AML-193 (cell line): ENCODE measurements at places on chromosomes 1 and 21.
A peak's percentile ranks its signal among the peaks of the same experiment; 100 is the strongest.

GRCh38 chr1:105793536-105794146, 1262.8 kb upstream of the PRMT6 start:
- DNase-seq: peak; percentile 1

- peak; percentile 83 for DNase-seq
Measured at GRCh38 chr1:9825093-9826074, 1.6 kb upstream of the CLSTN1 start.

GRCh38 chr1:160605205-160605604, 25.9 kb upstream of the CD84 start:
- DNase-seq: no peak

DNA sequence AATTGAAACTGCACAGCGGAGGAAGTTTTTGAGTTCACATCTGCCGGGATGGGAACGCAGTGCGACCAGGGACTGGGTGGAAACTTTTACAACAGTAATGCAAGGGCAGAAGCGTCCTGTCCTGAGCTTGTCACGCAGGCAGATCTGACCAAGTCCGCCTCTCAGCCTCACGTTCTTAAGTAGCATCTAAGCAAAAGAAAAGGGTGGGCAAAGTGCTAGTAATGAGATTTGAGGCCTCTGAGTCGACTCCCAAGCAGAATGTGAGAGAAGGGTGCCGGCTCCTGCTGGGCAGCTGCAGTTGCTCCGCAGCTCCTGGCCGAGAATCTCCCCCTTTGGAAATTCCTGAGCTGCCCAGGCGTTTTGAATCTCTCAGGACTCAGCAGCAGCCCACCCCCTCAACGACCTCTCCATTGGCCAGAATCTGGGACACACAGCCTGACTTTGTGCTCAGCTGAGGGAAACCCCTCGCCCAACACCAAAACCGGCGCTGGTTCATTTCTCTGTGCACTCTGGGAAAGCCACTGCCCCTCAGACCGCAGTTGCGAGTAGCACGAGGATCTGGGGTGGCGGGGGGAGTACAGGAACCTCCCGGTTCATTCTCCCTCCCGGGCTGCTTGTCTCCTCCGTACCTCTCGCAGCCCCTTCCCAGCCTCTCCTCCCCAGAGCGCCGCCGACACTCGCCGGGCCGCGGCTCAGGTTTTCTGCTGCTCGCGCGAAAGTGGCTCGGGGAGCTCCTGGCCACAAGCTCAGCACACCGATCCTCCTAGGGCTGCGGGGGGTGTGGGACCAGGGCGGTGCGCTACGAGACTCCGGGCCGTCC, 913 bp upstream of the S1PR1 start:
- no peak for DNase-seq

- DNase-seq: no peak
Measured at GRCh38 chr1:169925505-169926482, 32.1 kb upstream of the SCYL3 start.

DNA sequence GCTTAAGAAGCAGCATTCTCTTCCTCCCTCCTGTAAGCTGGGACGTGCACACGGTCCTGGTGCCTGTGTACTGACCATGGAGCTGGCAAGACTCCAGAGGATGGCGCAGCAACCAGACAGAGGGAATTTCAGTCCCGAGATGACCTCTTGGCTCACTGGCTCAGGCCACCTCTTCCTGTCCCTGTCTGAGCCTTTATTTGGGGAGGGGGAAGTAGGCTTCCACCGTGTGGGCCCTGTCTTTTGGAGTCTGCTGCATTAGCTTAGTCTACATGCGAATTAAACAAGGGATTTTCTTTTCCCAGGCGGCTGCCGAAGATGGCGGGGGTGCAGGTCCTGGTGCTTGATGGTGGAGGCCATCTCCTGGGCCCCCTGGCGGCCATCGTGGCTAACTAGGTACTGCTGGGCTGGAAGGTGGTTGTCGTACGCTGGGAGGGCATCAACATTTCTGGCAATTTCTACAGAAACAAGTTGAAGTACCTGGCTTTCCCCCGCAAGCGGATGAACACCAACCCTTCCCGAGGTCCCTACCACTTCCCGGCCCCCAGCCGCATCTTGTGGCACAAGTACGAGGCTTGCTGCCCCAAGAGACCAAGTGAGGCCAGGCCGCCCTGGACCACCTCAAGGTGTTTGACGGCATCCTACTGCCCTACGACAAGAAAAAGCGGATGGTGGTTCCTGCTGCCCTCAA, 10.2 kb downstream of the IL24 start:
- no peak for DNase-seq

DNA sequence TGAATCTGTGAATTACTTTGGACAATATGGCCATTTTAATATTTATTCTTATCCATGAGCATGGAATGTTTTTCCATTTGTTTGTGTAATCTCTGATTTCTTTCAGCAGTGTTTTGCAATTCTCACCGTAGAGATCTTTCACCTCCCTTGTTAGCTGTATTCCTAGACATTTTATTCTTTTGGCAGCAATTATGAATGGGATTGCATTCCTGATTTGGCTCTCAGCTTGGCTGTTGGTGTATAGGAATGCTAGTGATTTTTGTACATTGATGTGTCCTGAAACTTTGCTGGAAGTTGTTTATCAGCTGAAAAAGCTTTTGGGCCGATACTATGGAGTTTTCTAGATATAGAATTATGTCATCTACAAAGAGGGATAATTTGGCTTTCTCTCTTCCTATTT, 44.2 kb upstream of the NEGR1 start:
- no peak for DNase-seq

DNA sequence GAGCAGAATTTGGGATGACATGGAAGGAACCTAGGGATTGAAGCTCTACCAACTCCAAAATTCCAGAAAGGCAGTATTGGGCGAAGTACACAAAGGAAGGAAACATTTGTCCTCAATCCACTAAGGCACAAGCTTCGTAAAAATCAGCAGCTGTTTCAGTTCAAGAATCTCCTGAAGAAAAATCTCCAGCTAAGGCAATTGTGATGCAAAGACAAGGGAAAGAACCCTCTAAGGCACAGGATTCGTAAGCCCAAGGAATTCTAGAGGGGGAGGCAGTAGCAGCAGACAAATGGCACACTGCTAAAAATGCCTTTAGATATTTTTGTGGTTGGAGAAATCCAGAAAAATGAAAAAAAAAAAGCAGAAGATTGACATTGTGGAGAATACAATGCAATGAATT, 64.5 kb upstream of the PLPPR5 start:
- no peak for DNase-seq

GRCh38 chr1:8382051-8382505, 64.2 kb downstream of the SLC45A1 start:
- no peak for DNase-seq

DNA sequence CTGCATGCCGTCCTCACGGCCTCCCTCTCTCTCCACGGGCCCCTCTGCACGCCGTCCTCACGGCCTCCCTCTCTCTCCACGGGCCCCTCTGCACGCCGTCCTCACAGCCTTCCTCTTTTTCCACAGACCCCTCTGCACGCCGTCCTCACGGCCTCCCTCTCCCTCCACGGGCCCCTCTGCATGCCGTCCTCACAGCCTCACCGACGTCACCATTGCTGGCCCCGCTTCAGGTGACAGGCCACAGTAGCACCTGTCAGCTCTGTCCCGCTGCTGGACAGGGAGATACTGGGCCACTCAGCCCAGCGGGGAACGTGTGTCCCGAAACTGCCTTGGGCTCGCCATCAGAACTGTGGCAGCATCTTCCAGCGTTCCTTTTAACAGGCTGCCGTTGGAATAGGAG, 82.8 kb upstream of the COL6A1 start:
- no peak for DNase-seq

DNA sequence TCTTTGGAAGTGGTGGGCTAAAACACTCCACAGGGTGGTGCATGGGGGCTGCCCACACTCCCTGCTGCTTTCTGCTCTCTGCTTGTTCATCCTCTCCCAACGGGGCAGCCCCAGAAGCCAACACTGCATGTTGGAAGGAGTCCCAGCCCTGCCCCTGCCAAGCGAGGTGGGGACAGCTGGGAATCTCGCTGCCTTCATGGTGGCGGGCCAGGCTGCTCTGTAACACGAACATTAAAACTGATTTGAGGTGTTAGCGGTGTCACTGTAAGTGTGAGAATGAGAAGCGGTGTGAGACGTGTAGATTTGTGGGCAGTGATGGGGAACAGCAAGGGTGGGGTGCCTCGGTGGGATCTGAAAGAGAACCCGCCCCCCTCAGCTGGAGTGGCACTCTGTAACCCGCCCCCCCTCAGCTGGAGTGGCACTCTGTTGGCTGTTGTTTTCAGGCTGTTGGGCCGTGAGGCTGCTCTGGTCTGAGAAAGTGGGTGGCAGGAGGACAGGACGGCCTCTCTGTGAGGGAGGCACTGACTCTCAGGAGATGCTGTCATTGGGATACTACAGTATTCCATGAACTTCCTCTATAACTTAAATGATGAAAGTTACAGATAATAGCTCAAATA, 80.9 kb downstream of the PCBP3 start:
- DNase-seq: no peak

- DNase-seq: no peak
Measured at GRCh38 chr21:32412162-32413014, at the start of gene EVA1C. EVA1C (plus strand) TSS chr21:32412706; CDS start chr21:32412854, 148 bp downstream.

DNA sequence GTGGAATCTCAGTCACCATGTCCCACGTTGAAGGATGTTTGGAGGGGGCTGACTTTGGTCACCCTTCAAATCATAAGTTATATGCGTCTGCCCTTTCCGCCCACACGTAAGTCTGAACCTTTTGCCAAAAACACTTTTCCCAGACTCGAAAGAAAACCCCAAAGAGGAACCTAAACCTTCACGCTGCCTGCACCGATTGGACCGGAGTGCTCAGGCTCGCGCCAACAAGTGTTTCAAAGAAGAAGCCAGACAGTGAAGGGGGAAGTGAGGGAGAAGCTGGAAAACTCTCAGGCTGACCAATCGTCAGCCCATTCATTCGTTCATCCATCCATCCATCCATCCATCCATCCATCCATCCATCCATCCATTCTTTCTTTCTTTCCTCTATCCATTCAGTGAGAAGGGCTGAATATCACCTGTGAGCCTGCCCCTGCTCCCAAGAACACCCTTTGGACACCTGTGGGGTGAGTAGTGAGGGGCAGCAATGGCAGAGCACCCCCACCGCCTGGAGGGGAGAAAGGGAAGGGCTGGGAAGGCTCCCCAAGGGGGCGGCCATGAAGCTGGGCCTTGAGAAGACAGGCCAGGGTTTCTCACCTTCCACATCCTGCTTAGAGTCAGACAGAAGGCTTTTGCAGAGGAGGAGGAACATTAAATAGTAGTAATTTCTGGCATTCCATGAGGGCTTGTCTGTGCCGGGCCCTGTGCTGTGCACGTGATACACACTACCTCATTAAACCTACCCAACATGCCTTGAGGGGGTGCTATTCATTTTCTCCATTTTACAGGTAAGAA, 27.1 kb upstream of the RUNX3 start:
- no peak for DNase-seq

- peak; percentile 4 for DNase-seq
Measured at GRCh38 chr1:55702064-55702463, 486.9 kb upstream of the USP24 start.

DNA sequence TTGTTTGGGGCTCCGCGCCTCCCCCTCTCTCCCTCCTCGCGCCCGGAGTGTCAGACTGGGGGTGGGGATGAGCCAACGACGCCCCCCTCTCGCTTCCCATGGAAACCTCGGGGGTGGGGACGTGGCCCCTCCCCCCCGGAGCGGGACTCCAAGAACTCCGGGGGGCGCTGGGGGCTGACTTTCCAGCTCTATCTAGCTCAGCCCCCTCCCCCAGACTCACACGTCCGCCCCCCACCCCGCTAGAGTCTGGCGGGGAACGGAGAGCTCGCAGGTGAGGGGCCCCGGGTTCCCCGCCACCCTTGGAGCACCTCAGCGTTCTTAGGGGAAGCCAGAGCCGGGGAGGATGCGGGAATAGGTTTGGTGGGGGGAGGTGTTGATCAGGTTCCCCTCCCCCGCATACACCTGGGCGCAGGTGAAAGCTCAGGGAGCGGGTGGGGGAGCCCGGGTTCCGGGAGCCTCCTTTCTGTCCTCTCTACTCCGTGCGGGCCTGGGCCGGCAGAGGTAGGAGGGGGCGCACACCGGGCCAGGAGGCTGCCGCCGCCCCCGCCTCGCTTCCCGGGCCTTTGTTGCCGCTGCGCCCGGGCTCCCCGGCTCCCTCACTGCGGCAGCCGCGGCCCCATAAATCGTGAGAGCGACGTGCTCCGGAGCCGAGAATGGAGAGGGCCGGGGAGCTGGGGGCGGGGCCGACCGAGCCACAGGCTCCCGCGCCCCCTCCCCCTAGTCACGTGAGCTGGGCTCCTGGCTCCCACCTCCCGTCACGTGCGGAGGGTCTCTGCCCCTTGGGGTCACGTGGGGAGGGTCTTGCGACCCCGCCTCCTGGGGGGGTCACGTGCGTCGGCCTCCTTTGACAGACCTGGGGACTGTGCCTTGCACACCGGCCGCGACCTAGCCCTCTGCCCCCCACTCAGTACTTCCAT, 1.9 kb downstream of the EFNA3 start:
- no peak for DNase-seq

GRCh38 chr1:113479713-113480676, 89.7 kb downstream of the MAGI3 start:
- DNase-seq: no peak

GRCh38 chr1:103144681-103145080, 36.4 kb upstream of the COL11A1 start:
- no peak for DNase-seq

- no peak for DNase-seq
Measured at GRCh38 chr1:217149791-217150190, 426.6 kb upstream of the ESRRG start.

- no peak for DNase-seq
Measured at GRCh38 chr1:44849575-44850132, 6.6 kb upstream of the PTCH2 start.

- DNase-seq: no peak
Measured at GRCh38 chr1:183806675-183807074, 1.8 kb downstream of the RGL1 start.

DNA sequence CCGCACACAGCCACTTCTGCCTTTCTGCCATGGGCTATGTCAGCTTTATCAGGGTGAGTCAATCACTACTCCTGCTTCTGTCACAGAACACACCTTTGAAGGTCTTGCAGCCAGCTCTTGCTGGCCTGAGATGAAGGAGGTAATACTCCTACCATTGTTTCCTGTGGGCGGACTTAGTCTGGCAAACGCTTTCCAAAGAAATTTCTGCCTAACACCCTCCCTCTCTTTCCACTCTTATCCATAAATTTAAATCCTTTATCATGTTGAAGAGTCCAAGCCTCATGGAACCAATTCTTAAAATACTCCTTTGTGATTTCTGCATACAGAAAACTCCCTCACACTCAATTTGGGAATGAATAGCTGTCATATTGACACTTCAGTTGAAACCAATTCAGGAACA, 633.1 kb upstream of the CHRM3 start:
- DNase-seq: no peak

GRCh38 chr21:20644552-20644951, 353.7 kb upstream of the NCAM2 start:
- no peak for DNase-seq

DNA sequence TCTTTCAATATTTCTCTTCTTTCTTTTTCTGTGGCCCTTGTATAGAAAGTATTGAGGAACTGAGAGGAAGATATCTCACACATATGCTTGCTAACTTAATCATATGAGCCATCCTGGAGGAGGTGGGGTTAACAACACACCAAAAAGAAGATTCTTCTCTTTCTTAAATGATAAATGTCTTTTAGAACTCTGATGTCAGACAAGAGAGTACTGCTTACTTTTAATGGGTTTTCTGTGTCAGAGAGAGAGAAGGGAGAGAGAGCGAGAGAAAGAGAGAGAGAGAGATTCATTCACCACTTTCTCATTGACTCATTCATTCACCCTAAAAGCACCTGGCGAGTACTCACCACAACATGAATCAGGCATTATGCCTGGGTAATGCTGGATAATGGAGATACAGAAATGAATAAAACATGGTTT, 250.3 kb upstream of the SGIP1 start:
- no peak for DNase-seq
